ENCODE measurements at places on chromosomes 6 and 20.

DNA sequence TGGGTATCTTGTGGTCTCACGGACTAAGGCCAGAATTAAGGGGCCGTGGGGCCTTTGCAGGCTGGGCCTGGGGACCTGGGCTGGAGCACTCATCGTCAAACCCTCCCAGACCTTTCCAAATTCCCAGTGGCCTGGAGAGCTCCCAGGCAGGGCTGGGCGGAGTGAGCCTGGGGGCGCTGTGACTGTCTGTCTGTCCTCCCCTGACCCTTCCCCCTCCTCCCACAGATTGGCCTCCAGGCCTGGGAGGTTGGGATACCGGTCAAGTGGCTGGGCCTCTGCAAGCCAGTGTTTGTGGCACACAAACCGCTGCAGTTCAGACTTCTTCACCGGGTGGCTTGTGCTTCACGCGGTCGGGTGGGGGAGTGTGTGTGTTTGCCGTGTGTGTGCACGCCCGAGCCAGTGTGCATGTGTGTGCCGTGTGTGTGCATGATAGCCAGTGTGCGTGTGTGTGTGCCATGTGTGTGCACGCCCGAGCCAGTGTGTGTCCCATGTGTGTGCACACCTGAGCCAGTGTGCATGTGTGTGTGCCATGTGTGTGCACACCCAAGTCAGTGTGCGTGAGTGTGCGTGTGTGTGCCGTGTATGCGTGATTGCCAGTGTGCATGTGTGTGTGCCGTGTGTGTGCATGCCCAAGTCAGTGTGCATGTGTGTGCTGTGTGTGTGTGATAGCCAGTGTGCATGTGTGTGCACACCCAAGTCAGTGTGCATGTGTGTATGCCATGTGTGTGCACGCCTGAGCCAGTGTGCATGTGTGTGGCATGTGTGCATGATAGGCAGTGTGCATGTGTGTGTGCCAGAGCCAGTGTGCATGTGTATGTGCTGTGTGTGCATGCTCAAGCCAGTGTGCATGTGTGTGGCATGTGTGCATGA, 6.3 kb downstream of the RBBP8NL start:
- no peak for DNase-seq

DNA sequence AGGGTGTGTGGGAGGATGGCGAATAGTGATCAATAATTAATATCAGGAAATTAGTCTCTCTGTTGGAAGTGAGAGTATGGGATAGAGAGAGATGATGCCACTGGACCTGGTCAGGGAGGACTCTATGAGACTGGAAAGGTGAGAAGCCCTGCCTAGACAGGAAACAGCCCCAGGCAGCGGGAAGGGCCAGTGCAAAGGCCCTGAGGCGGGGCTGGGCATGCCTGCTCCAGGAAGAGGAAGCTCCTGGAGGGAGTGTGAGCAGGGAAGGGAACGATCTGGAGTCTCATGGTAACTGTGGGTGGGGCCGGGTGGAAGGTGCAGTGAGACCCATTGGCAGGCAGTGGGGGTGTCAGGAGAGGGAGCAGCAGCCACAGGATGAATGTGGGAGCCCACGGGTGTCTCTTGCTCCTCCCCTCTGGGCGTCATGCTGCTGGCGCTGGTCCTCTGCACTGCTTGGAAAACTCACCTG, 1.8 kb upstream of the CST3 start:
- DNase-seq, result no peak

- DNase-seq, result no peak
These were observed 67.9 kb downstream of the KIF13A start for GRCh38 chr6:17919496-17919895.

GRCh38 chr6:33175436-33176069, 16.7 kb downstream of the COL11A2 start:
- DNase-seq, result no peak

GRCh38 chr6:150906641-150907326, 41.3 kb downstream of the MTHFD1L start:
- DNase-seq, result no peak

GRCh38 chr6:158861686-158862381, 42.7 kb upstream of the EZR start:
- no peak for DNase-seq

GRCh38 chr6:80456724-80457438, 350.4 kb downstream of the BCKDHB start:
- no peak for DNase-seq

GRCh38 chr6:105503641-105504040, 100.8 kb upstream of the PREP start:
- no peak for DNase-seq

DNA sequence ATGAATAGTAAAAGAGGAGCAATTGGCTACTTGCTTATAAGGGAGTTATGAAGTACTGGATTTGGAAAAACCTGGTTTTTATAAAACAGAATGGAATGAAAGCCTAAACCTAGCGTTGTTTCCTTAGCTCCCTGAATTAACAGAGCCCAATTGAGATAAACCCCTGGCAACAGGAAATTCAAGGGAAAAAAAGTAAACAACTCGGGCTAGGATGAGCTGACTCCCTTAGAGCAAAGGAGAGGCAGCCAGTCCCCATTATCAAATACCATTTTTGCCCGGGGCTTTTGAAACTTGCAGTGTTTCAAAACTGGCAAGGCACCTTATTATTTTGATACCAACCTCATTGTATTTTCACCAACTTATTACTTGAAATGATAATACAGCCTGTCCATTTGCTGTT, 587.5 kb downstream of the CD109 start:
- DNase-seq, result no peak

All from stimulated activated CD8-positive, alpha-beta memory T cell treated with anti-CD3 and anti-CD28 coated beads, Interleukin-15, amount 100 ng/mL, for 24 hours (primary cell).